NCI-H82 (cell line): ENCODE measurements at places on chromosomes 4 and X.

DNA sequence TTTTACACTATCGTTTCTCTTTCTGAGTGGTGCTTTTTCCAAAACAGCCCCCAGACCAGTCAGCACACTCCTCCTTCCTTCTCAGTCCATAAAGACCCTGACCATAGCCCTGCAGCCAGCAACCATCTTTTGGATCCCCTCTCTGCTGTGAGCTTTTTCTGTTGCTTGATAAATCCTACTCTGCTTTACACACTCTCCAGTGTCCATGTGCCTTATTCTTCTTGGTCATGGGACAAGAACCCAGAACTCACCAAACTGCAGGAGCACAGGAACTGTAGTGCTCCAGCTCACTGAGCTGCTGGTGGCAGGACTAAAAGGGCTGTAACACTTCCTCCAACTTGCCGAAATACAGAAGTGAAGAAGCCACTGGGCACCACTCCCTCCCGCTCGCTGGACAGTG lies 32.5 kb downstream of the COX18 start:
- no peak for DNase-seq

DNA sequence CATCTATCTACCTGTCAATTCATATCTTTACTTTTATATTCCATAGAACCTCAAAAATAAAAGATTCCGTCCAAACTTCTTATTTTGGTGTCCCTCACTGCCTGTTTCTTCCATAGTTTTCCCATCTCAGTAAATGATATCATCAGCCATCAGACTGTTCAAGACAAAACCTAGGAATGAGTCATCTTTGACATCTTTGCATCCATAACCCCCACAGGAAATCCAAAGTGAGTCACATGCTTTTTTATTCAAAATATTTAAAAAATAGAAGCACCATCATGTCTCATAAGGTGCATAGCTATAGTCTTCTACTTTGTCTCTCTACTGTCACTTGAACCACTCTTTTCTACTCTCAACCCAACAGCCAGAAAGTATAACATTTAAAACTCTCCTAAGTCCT lies 29.9 kb upstream of the CXXC4 start:
- no peak for DNase-seq

DNA sequence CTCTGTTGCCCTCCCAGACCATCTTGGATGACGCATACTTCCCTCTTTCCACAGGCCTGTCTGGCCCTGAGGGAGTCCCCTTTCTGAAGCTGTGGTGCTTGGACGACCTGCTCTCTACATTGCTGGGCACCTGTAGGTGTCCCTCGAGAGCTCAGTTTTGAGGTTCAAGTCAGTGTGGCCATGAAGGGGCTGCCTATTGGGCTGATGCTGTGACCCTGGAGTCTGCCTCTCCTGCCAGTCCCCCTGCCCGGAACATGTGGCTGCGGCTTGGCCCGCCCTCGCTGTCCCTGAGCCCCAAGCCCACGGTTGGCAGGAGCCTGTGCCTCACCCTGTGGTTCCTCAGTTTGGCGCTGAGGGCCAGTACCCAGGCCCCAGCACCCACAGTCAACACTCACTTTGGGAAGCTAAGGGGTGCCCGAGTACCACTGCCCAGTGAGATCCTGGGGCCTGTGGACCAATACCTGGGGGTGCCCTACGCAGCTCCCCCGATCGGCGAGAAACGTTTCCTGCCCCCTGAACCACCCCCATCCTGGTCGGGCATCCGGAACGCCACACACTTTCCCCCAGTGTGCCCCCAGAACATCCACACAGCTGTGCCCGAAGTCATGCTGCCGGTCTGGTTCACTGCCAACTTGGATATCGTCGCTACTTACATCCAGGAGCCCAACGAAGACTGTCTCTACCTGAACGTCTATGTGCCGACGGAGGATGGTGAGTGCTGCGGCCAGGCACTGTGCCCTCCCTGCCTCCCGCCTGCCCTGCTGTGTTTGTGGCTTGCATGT lies 3.0 kb downstream of the NLGN3 start:
- no peak for DNase-seq

- DNase-seq = peak; percentile 23
Measured at GRCh38 chr4:183838987-183839712, 66.0 kb upstream of the STOX2 start.

GRCh38 chr4:727576-727975 lies 21.9 kb downstream of the PCGF3 start:
- no peak for DNase-seq

GRCh38 chr4:182369211-182369610 lies 126.0 kb downstream of the TENM3 start:
- DNase-seq = no peak

DNA sequence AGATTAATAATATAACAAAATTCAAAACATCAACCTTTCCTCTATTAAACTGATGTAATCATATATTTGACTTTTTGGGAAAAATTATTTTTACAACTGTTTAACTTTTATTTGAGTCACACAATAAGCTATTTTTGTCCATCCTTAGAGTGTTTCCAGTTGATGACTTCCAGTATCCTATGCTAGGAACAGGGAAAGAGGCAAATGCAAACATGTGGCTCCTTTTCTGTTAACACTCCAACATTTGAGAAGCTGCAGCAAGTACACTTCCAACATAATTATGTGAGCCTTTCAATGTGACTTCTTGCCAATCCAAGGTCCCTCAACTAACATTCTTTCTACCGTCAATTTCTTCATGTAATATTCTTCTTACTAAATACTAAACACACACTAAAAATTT lies 117.7 kb downstream of the PPA2 start:
- no peak for DNase-seq

GRCh38 chr4:112279882-112280315 lies 5.8 kb downstream of the TIFA start:
- no peak for DNase-seq

- no peak for DNase-seq
Measured at GRCh38 chr4:110799211-110799610, 176.3 kb upstream of the PITX2 start.

DNA sequence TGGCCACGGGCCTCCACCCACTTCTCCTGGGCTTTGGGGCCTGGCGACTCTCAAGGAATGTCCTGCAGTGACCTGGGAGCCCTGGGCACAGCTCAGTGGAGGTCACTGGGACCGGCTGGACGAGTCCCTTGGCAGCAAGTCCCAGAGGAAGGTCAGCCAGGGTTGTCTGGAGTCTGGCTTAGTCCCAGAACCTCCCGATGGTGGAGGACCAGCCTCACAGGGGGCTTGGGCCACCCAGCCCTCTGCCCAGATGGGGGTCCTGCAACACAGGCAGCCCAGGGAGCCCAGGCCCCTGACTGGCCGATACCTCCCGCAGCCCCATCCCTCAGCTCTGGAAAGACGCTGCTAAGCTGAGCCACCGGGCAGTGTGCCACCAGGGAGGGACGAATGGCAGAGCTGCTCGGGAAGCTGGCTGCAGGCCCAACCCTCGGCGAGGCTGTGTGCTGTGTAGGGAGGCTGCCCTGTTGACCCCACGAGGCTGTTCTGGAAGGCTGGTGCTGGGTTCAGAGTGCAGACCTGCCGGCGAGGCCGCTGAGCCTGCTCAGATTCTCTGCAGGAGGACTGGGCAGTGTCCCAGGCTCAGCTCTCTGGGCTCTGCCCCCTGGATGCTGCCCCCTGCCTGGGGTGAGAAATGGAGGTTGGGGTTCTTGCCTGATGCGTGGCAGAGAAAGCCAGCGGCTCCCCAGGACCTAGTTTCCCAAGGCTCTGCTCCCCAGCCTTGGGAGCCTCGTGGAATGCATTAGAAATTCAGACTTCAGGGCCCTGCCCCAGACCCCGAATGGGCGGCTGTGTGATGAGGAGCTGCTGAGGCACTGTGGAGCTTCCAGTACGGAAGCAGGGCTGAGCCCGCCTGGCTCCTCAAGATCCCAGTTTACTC lies 61.7 kb downstream of the ADRA2C start:
- no peak for DNase-seq

DNA sequence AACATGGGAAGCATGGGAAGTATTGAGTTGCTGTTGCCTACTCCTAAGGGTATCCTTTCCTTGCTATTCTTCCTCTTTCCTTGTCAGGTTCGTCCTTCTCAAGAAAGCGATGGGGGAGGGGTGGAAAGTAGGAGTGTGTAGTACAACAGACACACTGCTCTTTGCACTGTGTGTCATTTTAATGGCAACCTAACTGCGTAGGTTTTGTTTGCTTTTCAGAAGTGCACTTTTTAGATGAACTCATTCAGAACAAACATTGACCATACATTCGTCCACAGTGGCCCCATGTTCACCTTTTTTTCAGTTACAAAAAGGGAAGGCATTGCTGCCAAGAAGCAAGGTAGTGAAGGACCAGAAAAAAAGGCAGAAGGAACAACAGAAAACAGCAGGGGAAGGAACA lies 10.2 kb upstream of the YIPF6 start:
- DNase-seq = no peak

DNA sequence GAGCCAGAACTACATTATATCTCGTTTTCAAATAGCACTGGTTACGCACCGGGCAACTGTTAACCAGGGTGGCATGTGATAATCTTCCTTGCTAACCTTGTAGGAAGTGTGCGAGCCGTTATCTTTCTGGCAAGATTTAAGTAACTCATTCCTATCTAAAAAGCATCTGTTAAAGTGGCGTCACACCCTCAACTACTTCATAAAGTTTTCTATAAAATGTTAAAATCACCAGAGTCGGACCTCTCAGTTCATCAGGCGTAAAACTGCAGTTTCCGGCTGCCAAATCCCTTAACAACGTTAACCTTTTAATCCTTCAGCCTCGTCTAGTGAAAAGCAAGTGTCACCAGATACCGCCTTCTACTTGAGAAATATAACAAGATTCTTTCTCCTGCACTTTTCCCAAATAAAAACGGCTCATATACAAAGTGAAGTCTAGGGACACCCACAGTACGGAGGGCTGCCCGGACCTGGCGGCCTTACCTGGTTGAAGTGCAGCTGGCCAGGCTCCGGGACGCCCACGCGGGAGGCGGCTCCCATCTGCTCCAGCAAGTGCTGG lies 1.2 kb downstream of the SLC39A8 start:
- DNase-seq = peak; percentile 76

DNA sequence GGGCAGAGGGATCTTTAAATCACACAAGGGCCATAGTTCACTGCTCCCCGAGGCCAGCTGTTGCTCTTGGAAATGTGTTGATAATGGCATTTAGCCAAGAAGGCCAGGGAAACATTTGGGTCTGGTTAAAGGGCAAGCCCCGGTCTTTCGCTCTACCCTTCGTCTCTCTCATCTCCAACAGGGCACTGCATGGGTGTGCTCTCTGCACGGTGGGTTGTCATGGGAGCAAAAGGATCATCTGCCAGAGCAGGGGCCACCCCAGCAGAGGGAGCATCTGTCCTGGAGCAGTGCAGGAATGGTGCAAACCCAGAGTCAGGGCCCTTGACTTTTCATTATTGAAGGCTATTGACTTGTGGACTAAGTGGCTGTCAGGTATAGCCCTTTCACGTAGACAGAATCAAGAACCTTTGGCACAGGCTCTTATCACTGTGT lies 22.7 kb upstream of the PGRMC2 start:
- DNase-seq = peak; percentile 72

DNA sequence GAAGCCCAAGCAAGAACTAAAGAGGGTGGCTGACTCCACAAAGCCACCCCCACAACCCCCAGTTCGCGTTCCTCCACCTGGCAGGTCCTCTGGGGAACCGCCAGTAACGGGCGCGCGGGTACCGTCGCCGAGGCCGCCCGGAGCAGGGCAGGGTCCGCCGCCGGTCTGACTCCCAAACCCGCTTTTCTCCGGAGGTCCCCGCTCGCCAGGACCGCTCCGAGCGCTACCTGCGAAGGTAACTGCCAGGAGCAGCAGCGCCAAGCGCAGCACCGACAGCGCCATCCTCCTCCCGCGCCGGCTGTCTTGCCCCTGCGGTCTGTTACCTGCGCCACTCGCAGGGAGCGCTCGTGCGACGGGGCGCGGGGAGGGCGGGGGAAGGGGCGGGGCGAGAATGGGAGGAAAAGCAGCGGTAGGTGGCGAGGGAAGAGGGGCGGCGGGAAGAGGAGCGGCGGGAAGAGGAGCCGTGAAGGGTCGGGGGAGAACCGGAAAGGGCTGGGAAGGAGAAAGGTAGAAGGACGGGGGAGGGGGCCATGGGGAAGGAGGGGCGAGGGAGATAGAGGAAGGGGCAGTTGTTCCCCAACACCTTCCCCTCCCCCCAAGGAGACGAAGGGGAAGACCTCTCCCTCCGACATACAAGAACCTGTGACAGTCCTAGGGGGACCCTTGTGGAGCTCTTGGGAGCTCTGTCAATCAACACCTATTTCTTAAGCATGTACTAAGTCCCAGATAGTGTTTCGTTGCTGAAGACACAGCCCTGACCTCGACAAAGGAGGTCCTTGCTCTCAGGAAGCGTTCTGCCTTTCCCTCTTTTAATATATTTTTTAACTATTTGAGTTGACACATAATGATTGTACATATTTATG lies at the start of gene SPINK2:
Gene SPINK2, minus strand, starts transcription at position 321 of the 863 bp plus-strand sequence. Its CDS starts 39 bp downstream, at position 282.
- DNase-seq = peak; percentile 76

GRCh38 chr4:170979736-170980135 lies 833.5 kb upstream of the GALNTL6 start:
- DNase-seq = no peak

- DNase-seq = no peak
Measured at GRCh38 chr4:172486531-172486930, 673.3 kb downstream of the GALNTL6 start.

GRCh38 chr4:80361329-80361900 lies 25.9 kb downstream of the CFAP299 start:
- DNase-seq = peak; percentile 48

- DNase-seq = no peak
Measured at GRCh38 chr4:128916832-128917231, 107.3 kb downstream of the JADE1 start.

- DNase-seq = no peak
Measured at GRCh38 chr4:188578657-188579056, 439.4 kb downstream of the TRIML1 start.

- DNase-seq = no peak
Measured at GRCh38 chr4:99712530-99712929, 54.9 kb upstream of the C4orf54 start.

GRCh38 chr4:188955066-188955465 lies 815.8 kb downstream of the TRIML1 start:
- no peak for DNase-seq

DNA sequence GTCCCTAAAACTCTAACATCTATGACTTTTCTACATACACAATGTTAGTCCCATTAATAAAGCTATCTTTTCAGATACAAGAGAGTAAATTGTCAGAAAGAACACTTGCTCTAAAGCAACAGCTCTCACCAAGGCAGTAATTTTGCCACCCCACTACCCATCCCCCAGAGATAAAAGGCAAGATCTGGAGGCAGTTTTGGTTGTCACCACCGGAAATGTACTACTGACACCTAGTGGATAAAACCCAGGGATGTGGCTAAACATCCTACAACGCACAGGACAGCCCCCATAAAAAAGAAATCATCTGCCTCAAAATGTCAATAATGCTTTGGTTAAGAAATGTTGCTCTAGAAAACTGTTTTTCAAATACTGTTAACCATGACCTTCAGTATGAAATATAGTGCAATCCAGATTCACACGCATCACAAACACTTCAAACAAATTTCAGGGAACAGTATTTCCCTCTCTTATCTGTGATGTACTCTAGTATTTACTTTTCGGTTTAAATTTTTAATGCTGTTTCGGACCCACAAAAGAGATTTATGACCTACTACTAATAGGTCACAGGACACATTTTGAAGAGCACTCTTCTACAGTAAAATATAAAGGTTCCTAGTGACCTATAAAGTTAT lies 5.1 kb downstream of the FBXL5 start:
- DNase-seq = peak; percentile 81

- no peak for DNase-seq
Measured at GRCh38 chr4:26619784-26620183, 35.9 kb downstream of the TBC1D19 start.
